Breast epithelium (tissue), 4 donors: ENCODE measurements at places on chromosomes 5 and 9. TPM values are rescaled to one million over a fixed set of nuclear protein-coding genes. Genes with fewer than 3 reads are reported as not detected.

Gene CKMT2
- 5.3 TPM for total RNA-seq

GRCh38 chr9:4831944-4832343 lies 39.2 kb downstream of the RCL1 start:
- H3K27me3 ChIP-seq, result no peaks in the 10 kb centered on the region
- H3K36me3 ChIP-seq, result no peaks in the 10 kb centered on the region
- no peak overlapping the region for H3K27ac ChIP-seq

Gene ARID3C
- not detected for total RNA-seq

- no peaks in the 10 kb centered on the region for H3K27me3 ChIP-seq
- H3K27ac ChIP-seq, result peak overlapping the region; percentile 18
- no peak overlapping the region for H3K4me3 ChIP-seq
Observed at GRCh38 chr5:172782169-172783039, 11.4 kb upstream of the DUSP1 start.
